ENCODE measurements at places on chromosomes 11 and 22.

DNA sequence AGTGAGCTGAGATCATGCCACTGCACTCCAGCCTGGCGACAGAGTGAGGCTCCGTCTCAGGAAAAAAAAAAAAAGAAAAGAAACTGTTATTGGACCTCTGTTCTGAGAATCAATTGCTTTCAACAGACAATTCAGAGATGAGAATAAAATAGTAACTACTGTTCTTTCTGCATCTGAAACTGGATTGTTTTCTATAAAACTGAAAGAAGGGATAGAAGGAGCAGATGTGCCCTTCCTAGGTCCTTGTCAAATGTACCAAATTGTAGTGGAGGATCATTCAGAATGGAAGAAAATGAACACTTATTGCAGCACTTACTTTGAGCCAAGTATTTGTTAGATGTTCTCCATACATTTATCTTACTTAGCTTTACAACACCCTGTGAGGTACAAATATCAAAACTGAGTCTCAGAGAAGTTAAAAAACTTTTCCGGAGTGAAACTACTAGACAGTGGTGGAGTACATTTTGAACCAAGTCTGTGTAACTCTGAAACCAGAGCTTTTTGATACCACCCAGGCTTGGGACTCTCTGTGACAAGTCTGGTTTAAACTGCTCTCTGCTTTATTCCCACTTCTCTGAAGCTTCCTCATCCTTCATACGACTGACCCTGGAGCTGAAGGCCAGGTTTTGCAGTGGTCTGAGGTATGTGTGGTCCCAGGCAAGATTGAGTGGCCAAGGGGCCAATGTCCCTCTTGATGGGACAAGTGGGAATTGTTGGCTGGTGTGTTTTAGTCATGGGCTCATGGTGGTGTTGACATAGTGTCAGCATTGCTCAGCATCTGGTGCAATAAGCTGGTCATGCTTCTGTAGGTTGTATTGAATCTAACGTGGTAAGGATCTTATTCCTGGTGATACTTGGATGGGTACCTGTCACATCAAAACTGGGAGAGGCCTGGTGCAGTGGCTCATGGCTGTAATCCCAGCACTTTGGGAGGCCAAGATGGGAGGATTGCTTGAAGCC, 48.2 kb upstream of the CCDC134 start:
- H3K4me3 ChIP-seq = no peak overlapping the region
- no peak for DNase-seq
- H3K4me1 ChIP-seq = no peaks in the 10 kb centered on the region
- H3K27ac ChIP-seq = no peak overlapping the region
- no peaks in the 10 kb centered on the region for H3K36me3 ChIP-seq

GRCh38 chr22:31917227-31917921, 27.0 kb upstream of the YWHAH start:
- no peak overlapping the region for H3K4me3 ChIP-seq
- DNase-seq = no peak
- H3K36me3 ChIP-seq = no peaks in the 10 kb centered on the region

- no peak overlapping the region for H3K27ac ChIP-seq
- no peak overlapping the region for H3K4me3 ChIP-seq
- no peaks in the 10 kb centered on the region for H3K27me3 ChIP-seq
- DNase-seq = no peak
Observed at GRCh38 chr11:26470992-26471391, 101.1 kb downstream of the MUC15 start.

GRCh38 chr11:5380740-5381342, 2.8 kb upstream of the OR51M1 start:
- no peaks in the 10 kb centered on the region for H3K36me3 ChIP-seq
- no peaks in the 10 kb centered on the region for H3K4me1 ChIP-seq
- no peak overlapping the region for H3K4me3 ChIP-seq
- H3K27me3 ChIP-seq = no peaks in the 10 kb centered on the region

DNA sequence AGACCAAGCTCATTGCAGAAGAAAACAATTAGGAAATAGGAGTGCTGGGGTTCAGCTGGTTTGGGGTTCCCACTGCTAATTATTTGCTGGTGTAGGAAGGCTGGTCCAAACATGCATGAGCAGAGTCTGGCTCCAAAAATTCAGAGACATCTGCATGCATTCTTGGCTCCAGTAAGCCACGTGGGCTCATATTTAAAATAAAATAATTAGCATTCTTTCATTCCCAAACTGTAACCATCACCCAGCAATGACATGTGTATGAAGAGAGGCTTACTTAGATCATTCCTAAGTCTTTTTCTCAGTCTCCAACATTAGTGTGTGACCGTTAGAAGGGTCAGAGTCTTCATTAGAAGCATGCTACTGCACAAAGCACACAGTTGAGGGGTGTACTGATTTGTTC, 58.4 kb downstream of the EFCAB6 start:
- DNase-seq = no peak
- peaks cover 7% of the 10 kb centered on the region for H3K27me3 ChIP-seq
- H3K36me3 ChIP-seq = no peaks in the 10 kb centered on the region
- no peaks in the 10 kb centered on the region for H3K4me1 ChIP-seq

GRCh38 chr22:44711690-44712555, 9.9 kb downstream of the PRR5 start:
- H3K27me3 ChIP-seq = no peaks in the 10 kb centered on the region
- H3K27ac ChIP-seq = no peak overlapping the region
- no peak overlapping the region for H3K4me3 ChIP-seq
- H3K4me1 ChIP-seq = no peaks in the 10 kb centered on the region
- no peak for DNase-seq
- no peaks in the 10 kb centered on the region for H3K36me3 ChIP-seq

DNA sequence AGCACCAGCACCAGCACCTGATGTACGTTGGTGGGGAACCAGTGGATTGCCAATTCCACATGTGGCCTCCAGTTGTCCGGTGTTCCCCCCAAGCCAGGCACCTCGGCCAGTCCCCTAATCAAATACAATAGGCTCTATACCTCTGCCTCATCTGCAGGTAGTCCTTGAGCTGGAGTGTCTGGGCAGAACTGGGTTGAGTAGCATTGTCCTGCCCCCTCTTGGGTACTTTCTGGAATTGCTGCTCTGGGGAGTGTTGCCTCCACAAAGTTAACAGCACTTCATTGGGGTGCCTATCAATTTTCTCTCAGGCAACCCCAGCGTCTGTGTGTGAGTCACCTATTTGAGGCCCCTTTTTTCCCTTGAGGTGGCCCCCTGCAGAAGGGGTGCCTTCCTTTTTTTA, 413.0 kb upstream of the LARGE1 start:
- no peaks in the 10 kb centered on the region for H3K27me3 ChIP-seq
- H3K27ac ChIP-seq = no peak overlapping the region
- H3K4me3 ChIP-seq = no peak overlapping the region
- no peaks in the 10 kb centered on the region for H3K36me3 ChIP-seq
- no peak for DNase-seq

- H3K4me3 ChIP-seq = no peak overlapping the region
- no peaks in the 10 kb centered on the region for H3K36me3 ChIP-seq
- no peaks in the 10 kb centered on the region for H3K27me3 ChIP-seq
Observed at GRCh38 chr11:75479597-75480145, 46.1 kb downstream of the GDPD5 start.

DNA sequence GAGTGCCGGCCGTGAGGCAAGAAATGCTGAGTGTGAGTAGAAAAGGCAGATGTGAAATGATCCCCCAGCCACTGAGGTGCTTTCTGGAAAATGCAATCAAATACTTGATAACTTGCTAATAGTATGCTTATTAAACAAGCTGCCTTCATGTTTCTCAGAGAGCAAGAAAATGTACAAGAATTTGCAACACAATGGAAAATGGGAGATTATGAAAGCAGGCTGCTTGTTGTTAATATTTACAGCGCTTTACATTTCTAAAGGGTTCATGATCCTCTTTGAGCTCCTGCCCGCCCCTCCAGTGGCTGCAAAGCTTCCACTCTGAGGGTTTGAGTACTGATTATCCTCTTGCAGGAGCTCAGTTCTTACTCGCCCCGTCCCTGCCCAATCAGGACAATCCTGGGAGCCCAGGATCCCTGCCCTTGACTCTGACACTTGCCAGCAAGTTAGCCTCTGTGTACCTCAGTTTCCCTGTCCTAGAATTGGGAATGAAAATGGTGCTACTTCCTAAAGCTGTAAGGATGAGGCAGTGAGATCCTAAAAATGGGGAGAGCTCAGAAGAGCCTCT, 645.1 kb downstream of the TBC1D22A start:
- no peaks in the 10 kb centered on the region for H3K4me1 ChIP-seq
- no peaks in the 10 kb centered on the region for H3K36me3 ChIP-seq
- H3K27me3 ChIP-seq = peaks cover 9% of the 10 kb centered on the region
- no peak for DNase-seq
- H3K4me3 ChIP-seq = no peak overlapping the region

- H3K4me1 ChIP-seq = peaks cover 21% of the 10 kb centered on the region
- H3K27ac ChIP-seq = peak overlapping the region; percentile 76
- peak; percentile 52 for DNase-seq
- peaks cover 5% of the 10 kb centered on the region for H3K36me3 ChIP-seq
Observed at GRCh38 chr22:45163099-45163450, 650 bp upstream of the NUP50 start.

- no peaks in the 10 kb centered on the region for H3K4me1 ChIP-seq
- no peak overlapping the region for H3K27ac ChIP-seq
- H3K36me3 ChIP-seq = no peaks in the 10 kb centered on the region
- peak; percentile 0 for DNase-seq
Observed at GRCh38 chr11:13629779-13630178, 38.7 kb upstream of the FAR1 start.

GRCh38 chr11:95944623-95945022, 20.7 kb upstream of the MTMR2 start:
- H3K27ac ChIP-seq = no peak overlapping the region
- no peak for DNase-seq
- no peaks in the 10 kb centered on the region for H3K27me3 ChIP-seq
- no peaks in the 10 kb centered on the region for H3K36me3 ChIP-seq

DNA sequence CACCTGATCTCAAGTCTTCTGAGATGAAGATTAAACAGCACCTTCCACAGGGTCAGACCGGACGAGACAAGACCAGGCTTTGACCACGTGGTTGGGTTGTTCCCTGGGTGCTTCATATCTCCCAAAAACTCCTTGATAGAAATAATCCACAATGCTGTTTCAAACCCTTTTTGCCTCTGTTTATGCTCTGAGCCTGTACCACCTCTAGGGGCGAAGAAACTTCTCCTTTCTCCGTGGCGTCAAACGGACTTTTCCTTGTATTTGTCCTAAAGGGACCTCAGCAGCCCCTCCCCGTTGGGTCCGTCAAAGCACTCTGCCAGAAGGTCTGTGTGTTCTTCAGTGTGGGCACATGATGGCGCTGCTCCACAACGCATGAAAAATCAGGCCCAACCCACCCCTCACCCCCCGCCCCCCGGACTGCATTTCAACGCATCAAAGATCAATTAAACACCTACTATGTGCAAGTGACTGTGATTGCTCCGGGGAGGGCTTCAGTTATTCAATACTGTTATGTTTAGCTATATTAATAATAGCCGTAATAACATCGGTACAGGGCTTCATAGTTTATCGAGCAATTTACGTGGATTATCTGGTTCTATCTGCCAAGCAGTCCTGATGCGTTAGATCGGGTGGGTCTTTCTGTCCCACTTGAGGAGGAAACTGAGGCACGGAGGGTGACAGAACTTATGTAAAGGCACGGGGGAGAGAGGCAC, 17.3 kb upstream of the EIF3D start:
- DNase-seq = peak; percentile 88
- H3K27me3 ChIP-seq = peaks cover 2% of the 10 kb centered on the region
- no peak overlapping the region for H3K27ac ChIP-seq
- no peaks in the 10 kb centered on the region for H3K36me3 ChIP-seq

- H3K36me3 ChIP-seq = no peaks in the 10 kb centered on the region
- no peak for DNase-seq
- no peaks in the 10 kb centered on the region for H3K4me1 ChIP-seq
- H3K27ac ChIP-seq = no peak overlapping the region
- H3K27me3 ChIP-seq = peaks cover 2% of the 10 kb centered on the region
Observed at GRCh38 chr11:126072141-126072741, 9.6 kb upstream of the CDON start.

DNA sequence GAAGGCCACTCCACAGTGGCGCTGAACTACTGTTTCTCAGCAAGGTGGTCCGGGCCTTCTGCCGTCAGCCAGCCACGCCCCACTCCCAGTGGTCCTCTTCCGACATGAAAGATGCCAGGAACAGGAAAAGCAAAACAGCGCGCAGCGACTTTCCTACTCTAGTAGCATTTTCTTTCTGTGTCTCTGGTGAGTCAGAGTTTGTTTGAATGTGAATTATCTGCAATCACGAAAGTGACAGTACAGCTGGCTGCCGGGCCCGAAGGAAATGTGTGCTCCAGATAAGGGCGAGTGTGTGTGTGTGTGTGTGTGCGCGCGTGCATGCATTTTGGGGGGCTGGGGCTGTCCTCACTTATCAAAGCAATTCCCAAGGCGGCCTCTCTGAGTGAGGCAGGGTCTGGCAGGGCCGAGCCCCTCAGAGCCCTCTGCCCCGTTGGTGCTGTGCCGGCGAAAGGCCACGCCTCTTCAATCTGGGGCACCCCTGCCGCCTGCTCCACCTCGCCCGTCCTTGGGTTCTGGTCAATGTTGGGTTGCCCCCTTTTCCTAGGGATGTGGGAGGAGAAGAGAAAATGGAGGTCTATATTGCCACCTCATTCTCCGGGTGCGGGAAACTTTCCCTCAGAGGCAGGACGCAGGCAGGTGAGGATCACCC, 288.5 kb downstream of the KIRREL3 start:
- H3K27me3 ChIP-seq = peaks cover 12% of the 10 kb centered on the region
- DNase-seq = peak; percentile 89
- no peaks in the 10 kb centered on the region for H3K36me3 ChIP-seq

GRCh38 chr11:72039031-72039855, 40.5 kb downstream of the IL18BP start:
- peaks cover 19% of the 10 kb centered on the region for H3K4me1 ChIP-seq
- H3K36me3 ChIP-seq = peaks cover 2% of the 10 kb centered on the region
- no peak for DNase-seq
- H3K27me3 ChIP-seq = no peaks in the 10 kb centered on the region

GRCh38 chr22:43476751-43477725, 65.2 kb downstream of the MPPED1 start:
- H3K4me3 ChIP-seq = no peak overlapping the region
- DNase-seq = no peak
- H3K36me3 ChIP-seq = no peaks in the 10 kb centered on the region
- H3K4me1 ChIP-seq = peaks cover 19% of the 10 kb centered on the region

DNA sequence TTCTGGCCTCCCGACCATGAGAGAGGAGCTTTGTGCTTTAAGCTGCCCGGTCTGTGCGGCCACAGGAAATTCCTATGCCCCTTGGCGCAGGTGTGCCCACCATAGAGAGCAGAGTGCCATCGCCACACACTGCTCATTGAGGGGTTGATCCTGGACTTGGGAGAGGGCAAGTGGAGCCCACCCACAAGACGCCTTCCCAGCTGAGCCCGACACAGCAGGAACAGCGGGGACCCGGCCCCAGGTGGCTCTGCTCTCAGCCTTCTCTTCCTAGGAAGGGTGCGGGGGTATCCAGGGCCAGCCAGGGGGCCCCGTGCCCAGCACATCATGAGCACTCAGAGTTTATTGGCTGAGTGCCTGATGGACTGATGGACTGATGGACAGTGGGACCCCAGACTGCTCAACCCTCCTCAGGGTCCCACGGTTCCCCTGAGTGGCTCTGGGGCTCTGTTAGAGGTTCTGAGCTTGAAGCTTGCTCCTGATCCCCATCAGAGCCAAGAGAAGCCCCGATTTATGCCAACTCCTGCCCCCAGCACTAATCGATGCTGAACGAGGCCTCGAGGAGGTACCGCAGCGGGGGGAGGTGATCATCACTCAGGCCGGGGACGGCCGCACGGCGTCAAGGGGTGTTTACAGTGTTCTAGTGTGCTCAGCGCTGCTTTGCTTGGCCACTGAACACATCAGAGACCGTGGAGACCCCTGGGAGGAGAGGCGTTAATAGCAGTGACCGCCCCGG, 13.5 kb upstream of the MRGPRD start:
- H3K4me3 ChIP-seq = no peak overlapping the region
- no peaks in the 10 kb centered on the region for H3K36me3 ChIP-seq
- H3K27me3 ChIP-seq = peaks cover 39% of the 10 kb centered on the region

Measured in common myeloid progenitor, CD34-positive (primary cell).